NT2/D1 (cell line): ENCODE measurements at places on chromosomes 1 and 21.

GRCh38 chr1:232499188-232499587 lies 130.7 kb downstream of the SIPA1L2 start:
- no peak for DNase-seq

DNA sequence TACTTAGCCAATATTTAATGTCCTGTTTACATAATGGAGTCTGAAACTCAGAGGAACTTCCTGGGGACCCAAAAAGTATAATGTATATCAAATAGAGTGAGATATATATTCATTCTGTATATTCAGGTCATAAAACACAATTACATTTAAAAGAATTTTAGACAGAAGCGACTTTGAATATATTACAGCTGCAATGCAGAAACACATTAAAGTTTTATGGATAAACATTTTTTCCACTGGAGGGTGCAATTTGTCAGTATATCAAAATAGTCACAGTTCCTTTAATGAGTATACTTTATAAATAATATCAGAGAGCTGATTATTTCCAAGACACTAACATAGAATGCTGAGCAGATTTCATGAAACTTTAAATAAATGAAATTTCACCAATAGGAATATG lies 43.9 kb upstream of the CRB1 start:
- DNase-seq: no peak

DNA sequence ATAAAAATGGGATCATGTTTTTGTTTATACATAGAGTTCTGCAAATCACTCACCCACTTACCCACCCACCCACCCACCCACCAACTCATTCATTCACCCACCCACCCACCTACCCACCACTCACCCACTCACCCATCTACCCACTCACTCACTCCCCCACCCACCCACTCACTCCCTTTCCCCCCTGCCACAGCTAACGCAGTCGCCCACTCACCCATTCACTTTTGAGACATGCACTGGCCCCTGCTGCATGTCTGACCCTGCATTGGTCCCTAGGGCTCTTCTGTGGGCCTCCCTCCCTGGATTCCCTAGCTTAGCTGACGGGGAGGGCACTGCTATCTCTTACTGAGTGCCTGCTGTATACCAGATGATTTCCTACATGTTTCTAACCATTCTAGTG lies 100.4 kb upstream of the CSF3R start:
- no peak for DNase-seq

DNA sequence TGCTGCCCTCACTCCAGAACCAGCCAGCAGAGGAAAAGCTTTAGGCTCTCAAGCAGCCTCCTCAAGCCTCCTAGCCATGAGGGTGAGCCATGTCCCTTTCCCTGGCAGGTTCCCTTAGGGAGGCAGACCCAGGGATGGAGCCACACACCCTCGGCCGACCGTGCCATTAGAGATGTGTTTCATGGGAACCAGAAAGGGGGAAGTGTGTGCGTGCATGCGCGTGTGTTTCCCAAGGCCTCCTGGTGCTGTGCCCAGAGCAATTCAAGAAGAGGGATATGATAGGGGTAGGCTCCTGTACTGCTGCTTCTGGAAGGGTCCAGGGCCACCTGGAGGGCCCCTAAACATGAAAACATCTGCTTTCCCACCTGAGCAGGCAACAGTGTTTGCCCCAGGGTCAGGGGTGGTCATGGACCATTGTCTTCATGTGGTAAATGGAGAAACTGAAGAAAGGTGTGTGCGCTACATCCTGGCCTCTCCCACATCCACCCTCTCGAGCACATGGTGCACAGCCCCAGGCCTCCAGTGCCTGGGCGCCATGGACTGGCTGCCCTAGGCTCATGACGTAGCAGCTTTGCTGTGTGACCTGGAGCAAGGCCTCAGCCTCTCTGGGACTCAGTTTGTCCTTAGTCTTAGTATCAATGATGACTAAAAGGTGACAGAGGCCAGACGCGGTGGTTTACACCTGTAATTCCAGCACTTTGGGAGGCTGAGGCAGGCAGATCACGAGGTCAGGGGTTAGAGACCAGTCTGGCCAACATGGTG lies 48.1 kb downstream of the SYF2 start:
- no peak for DNase-seq
